Hypothalamus (tissue), 51 donors: ENCODE measurements at places on chromosomes 7 and 10.

- no peak for DNase-seq
Measured at GRCh38 chr7:88243345-88243909, 23.6 kb upstream of the SRI start.

GRCh38 chr10:5774987-5775620 is 38.1 kb downstream of the GDI2 start:
- no peak for DNase-seq

- no peak for DNase-seq
Measured at GRCh38 chr10:34746094-34746493, 69.0 kb downstream of the PARD3 start.

GRCh38 chr10:132069122-132069848 is 3.5 kb downstream of the JAKMIP3 start:
- DNase-seq: no peak

GRCh38 chr7:69981646-69982045 is 383.4 kb downstream of the AUTS2 start:
- DNase-seq: no peak

DNA sequence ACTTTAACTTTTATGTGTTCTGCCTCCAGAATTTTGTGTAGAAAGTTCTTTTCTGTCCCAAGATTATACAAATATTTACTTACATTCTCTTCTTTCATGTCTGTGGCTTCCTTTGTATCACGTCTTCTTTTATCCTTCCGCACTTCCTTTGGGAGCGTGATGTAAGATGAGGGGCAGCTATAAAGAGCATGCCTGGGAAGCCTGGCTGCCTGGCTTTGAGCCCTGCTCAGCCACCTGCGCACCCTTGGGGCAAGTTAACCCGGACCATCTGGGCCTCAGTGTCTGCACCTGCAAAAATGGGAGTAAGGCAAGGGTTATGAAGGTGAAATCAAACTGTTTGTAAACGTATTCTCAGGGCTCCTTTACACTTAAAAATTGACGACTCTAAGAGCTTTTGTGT is 25.2 kb downstream of the PALD1 start:
- no peak for DNase-seq

GRCh38 chr10:52390388-52390787 is 76.3 kb downstream of the DKK1 start:
- DNase-seq: no peak

- DNase-seq: no peak
Measured at GRCh38 chr7:151206914-151207313, 3.4 kb downstream of the H2BK1 start.

DNA sequence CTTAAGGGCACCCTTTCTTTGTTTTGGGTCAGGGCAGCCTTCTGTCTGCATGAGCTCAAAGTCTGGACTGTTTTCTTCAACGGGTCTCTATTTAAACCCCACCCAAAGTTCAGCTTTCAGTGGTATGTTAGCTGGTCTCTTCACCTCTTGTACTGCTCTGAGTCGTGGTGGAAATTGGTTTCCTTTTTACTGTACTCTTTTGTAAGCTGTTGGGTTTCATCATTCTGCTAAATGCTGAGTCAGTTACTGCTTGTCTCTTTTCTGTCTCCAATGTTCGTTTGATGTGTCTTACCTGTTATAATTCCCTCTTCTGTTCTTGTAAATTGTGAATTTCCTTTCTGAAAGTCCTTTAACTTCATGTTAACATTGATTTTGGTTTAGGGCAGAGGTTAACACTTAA is 64.1 kb upstream of the MALRD1 start:
- no peak for DNase-seq
